Hematopoietic multipotent progenitor cell treated with erythropoietin and hydrocortisone succinate and interleukin-3 and kit ligand, for 15 days (in vitro differentiated cells): ENCODE measurements at places on chromosomes 3 and 15.

GRCh38 chr3:69231929-69232440 is 109.6 kb upstream of the LMOD3 start:
- DNase-seq = no peak

GRCh38 chr3:113570158-113570557 is 37.8 kb downstream of the SIDT1 start:
- DNase-seq = no peak

DNA sequence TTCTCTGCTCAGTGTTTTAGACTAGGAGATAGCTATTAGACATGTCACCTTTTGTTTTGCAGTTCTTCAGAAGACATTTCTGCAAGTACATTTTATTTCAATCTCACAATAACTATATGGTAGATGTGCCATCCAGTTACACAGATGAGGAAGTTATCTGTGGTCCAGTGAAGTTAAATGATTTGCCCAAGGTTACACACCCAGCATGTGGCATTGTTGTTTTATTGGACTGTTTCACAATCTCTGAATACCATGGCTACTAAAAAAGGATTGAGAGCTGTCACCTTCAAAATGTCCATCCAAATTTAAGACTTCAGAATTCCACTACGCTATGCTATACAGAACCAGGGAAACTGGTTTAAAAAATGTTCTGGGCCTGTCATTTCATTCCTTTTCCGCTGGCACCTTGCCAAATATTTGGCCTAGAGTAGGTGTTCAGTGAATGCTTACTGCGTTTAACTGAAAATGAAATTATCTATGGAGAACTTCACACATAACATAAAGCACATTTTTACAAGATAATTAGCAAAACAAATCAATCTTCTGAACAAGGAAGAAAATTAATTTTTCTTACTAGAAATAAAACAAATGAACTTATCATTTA is 20.2 kb downstream of the TM6SF1 start:
- DNase-seq = peak; percentile 17

GRCh38 chr15:26421065-26421464 is 351.8 kb downstream of the GABRB3 start:
- no peak for DNase-seq

DNA sequence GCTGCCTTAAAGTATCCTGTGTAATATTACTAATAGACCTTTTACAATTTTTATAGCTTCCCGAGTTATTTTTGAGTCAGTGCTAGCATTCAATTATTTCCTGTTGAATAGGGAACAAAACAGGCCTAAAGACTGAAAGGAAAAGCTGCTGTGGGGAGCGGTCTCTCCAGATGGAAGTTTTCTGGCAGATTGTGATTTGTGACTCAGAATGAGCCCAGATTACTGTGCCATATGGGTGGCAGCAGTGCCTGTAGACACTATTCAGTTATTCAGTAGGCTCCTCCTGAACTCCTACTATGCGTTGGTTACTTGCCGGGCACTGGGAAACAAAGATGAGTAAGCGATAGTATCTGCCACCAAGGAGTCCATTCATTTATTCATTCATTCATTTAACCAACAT is 211.8 kb downstream of the CHST2 start:
- no peak for DNase-seq
